ENCODE measurements at places on chromosomes 5 and 9.

- peak; percentile 43 for DNase-seq
These were observed 107.3 kb downstream of the CD180 start for GRCh38 chr5:67089200-67089725.

DNA sequence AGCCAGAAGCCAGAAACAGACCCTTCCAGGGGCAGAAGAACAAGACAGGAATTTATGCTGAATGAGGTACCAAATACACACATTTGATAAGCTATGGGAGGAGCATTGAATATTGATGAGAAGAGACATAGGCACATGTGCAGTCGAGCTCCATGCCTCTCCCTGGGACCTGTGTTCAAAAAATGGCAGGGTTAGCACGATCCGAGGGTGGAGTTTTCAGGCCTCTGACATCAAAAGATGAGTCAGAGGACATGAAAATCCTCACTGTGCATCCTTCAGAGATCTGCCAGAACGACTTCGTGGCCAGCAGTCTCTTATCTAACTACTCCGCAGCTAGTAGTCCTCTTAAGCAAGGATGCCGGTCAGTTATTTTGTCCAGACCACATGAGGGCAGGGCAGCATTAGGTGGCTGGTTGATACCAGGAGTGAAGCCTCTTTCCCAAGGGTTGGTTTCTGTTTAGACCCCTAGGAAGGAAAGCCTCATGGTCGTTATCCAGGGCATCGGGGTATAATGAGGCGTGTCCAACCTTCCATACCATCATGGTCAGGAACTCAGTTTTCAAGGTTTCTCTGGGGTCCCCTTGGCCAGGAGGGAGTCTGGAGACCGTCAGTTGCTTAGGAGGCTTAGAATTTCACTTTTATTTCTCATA lies 11.6 kb upstream of the CMBL start:
- DNase-seq, result no peak

- DNase-seq, result no peak
These were observed 60.3 kb downstream of the MAPKAP1 start for GRCh38 chr9:125646621-125647100.

DNA sequence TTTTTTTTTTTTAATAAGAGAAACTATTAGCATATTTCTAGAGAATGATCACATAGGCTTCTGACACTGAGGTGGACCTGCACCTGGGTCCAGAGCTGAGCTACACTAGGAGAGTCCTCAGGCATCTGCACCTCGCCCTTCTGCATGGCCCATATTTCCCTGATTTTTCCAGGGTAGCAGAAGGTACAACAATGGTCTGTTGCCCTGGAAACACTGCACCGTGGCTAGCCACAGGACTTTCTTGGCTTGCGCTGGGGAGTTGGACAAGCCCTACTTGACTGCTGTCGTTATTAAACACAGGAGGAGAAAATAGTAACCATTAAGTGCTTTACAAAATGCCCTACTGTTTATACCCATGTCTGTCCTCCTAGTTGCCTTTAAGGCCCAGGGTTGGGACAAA lies 615.7 kb upstream of the MEF2C start:
- DNase-seq, result no peak

GRCh38 chr9:127941062-127941960 lies 3.7 kb upstream of the DPM2 start:
- no peak for DNase-seq

DNA sequence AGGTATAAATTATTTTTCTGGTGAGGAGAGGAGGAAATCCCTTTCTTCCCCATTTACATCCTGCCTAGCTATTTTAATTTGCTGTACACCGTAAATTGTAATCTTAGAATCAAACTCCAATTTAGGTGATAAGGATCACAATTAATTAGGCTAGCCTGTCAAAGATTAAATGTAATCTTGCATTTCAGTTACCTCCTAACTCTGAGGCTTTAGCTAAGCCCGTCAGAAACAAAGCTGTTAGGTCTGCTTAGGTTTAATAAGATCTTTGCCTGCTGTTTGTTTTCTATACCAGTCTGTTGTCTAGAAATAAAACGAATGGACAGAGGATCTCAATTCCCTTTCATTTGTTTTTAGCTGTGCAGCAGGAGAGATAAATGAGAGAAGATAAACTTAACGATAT lies 51.5 kb downstream of the PIK3R1 start:
- peak; percentile 40 for DNase-seq

- no peak for DNase-seq
These were observed 66.2 kb downstream of the NDST1 start for GRCh38 chr5:150573867-150574817.

DNA sequence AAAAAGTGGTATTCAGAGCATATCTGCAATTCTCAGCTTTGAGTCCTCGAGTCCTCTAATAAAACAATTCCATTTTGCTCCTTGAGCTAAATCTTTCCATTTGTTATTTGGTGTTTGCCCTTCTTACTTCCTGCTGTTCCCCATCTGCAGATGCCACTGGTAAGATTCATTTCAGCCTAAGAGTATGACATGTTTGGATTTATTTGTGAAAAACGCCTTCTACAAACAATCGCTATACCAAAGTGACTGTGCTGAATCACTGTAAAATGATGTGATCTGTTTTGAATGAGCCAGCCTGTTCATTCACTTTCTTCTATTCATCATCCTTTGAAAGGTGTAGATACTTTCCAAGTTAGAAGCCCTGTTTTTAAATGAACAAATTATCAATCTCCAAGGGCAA lies 27.7 kb downstream of the KCTD16 start:
- no peak for DNase-seq

GRCh38 chr5:173853370-173854131 lies 34.6 kb upstream of the CPEB4 start:
- no peak for DNase-seq

DNA sequence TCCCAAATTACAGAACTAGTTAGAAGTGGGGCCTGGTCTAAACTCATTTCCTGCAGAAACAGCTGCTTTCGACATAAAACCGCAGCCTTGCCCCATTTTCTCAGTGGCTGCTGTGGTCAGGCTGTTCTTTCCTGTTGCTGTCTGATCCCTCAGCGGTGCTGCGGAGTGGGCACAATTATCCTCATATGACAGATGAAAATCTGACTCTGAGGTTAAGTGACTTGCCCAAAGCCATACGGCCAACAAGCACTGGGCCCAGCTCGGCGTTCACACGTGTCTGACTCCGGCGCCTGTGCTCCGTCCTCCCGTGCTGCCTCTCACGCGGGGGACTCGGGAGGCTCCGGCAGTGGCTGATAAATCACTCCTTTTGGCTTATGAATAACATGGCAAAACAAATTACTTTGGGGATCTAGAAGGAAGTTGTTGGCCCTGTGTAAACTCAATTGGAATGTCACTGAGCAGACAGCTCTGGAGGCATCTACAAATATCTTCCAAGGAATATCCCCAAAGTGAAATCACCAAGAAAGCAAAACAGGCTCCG lies 142.6 kb upstream of the LMX1B start:
- DNase-seq, result no peak

DNA sequence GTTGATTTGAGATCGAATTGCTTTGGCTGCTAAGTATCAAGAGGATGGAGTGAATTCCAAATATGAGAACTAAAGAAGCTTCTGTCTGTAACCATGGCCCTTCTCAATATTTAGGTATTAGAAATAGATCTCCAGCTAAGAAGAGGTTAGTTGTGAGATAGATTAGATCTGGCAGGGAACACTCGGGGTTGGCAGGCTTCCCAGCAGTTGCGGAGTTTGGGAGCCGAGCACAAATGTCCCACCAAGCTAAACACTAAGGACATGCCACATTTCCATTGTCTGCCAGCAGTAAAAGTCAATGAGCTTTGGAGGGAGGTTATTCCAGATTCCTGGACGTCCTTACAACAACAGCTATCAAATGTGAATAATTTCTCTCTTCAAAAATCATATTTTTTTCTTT lies 85.8 kb downstream of the TAF11L14 start:
- no peak for DNase-seq

DNA sequence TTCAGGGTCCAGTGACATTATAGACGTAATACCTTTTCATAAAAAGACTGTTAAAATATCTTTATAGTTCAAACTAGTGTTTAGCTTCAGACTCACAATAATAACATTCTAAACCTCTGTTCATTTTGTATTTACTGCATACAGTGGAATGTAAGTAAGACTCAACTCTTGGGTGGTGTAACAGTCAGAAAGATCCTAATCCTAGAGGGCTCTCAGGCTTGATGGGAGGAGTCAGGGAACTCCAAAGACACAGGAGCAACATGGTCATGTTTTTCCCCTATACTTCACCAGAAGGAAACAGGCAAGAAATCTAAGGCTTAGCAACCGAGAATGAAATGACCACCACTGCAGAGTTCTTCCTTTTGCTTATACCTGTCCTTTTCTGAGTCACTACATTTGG lies 82.6 kb downstream of the MRPS27 start:
- DNase-seq, result no peak

DNA sequence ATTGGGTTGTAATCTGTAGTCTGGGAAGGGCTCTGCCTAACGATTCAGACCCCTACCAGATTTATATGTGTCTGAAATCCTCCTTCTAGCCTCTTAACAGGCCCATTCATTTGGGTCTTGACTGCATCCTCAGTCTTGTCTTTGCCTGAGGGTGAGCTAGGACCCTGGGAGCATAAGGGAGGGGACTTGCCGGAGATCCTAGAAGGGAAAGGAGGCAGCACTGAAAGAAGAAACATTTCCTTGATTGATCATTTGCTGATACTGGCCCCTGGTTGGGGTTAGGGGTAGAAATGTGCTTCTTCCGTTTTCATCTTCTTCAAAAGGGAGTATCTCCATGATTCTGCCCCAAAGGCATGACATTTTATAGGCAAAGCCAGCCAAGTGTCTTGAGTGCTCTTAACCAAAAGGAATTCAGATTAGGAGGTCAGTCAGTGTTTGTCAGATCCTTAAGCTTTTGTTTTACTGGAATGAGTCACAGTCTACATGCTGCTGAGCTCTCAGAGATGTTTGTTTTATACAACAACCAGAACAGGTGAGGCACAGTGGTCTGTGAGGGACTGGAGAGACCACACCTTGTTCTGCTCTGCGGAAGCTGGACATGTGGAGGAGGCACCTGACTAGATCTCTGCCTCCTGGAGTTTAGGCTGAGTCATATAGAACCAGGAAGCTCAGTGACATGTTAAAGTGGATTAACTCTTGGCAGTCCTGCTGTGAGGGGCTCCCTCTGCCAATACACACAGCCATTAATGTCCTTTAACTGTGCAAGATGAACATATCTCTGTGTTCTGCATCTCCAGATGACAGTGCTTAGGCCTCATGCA lies 37.7 kb downstream of the PCDHAC2 start:
- peak; percentile 72 for DNase-seq

DNA sequence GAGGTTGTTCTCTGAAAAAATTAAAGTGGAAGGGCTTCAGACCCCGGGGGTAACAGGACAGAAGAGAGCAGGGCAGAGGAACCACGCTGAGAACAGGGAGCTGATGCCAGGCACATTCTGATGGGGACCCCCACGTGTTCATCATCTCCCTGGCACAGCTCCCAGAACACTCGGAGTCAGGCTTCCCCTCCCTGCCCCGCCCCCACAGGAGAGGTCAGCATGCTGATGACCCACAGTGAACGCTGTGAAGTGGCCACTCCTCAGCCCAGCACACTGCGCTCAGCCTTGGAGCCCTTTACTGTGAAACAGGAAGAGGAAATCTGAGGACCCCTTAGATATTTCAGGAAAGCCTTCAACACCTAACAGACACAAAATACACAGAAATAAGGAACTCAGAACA lies 16.4 kb downstream of the RETREG1 start:
- DNase-seq, result no peak

GRCh38 chr5:16076657-16077056 lies 102.9 kb downstream of the MARCHF11 start:
- DNase-seq, result no peak

DNA sequence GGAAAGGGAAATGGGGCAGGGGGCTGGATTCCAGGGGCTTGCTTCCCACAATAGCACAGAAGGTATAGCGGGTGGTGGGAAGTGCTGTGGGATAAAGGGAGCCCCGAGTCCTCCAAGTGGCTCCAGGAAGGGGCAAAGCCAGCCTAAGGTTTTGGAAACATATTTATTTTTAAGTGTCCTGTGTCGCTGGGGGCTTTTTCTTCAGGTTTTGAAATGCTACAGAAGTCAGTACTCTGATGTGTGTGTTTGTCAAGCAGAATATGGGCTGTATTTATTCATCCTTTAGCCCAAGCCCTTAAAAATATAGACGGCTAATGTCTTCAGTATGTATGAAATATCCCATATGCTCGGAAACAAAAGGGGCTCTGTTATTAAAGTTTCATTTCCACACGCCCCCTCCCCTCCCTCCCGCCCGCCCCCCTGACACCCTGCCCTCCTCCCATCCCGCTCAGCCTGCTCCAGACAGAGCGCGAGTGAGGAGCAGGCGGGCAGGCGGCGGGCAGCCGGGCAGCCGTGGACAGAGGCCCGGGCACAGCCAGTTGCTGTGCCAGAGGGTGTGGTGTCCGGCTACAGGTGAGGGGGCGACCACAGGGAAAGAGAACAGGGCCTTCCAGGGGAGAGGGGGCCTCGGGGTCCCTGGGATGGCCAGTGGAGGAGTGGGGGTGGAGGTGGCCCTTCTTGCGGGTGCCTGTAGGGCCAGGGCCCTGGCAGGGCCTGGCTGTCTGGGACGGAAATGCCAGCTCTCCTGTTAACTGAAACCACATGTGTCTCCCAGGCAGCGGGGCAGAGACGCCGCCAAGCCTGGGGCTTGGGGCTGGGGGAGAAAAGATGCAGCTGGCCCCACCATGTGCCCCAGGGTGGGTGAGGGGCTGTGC lies 39.6 kb upstream of the SYNPO start:
- no peak for DNase-seq

DNA sequence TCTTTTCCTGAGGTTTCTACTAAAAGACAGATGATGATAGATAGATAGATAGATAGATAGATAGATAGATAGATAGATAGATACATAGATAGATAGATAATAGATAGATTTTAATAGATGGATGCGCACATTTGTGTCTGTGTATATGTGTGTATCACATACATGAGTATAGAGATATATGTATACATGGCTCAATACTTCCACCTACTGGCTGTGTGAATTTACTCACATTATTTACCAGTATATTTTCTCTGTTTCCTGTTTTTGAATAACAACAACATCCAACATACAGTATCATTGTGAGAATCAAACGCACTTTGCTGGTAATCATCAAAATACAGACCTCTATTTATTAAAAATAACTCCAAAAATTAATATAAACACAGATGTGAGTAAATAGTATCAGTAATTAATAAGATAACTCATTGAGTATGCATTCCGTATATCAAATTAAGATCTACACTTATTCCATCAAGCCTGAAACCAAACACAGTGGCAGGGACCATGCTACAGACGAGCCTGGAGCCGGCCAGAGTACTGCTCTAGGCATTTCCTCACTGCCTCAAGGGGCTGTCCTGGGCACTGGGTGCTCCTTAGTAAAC lies 338.0 kb downstream of the SEMA5A start:
- no peak for DNase-seq

- no peak for DNase-seq
These were observed 131.2 kb downstream of the SPOCK1 start for GRCh38 chr5:137367951-137368350.
